Fibroblast of lung (primary cell): ENCODE measurements at places on chromosomes 1 and 21.
A peak's percentile ranks its signal among the peaks of the same experiment; 100 is the strongest.

DNA sequence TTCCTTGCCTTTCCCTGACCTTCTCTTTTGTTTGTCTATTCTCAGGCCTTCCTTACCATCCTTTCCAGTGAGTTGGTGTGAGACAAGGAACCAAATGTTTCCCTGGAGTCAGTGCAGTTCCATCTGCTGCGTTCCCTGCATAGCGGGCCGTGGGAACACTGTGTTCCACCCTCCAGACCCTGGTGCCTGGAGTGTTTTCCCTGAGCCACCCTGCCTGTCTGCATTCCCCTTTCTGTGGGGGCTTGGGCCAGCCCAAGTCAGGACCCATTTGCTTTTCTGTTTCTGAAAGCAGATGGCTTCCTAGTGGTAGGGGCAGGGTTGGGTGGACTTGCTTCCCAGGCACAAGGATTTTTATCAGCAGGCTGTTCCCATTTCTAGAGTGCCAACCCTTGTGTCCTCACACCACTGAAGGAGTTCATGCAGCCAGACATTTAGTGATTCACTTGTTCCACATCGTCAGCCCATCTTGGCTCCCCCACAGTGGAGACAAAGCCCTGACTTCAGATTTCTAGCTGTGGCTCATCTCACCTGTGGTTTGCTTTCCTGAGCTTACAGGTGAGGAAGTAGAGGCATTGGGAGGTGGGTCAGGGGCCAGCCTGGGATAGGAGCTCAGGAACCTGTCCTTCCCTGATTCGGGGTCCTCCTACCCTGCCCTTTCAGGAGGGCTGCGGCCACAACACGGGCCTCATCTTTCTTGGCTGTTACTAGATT lies 14.1 kb upstream of the MYOG start:
- DNase-seq, result no peak

DNA sequence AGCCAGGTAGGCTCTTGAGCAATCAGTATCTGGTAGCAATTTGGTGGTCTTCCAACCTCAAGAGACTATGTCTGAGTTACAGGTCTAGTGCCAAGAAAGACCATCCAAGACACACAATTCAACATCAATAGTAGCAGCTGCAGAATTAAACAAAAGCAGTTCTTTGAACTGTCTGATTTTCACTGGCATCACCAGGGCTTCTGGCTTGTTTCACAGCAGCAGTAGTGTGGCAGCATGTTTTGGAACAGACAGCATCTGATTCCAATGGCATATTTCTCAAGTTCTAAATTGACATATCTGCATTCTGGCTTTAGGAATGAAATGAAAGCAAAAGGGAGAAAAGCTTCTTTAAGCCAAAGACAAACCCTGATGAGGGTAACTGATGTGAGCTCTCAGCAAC lies 334.7 kb upstream of the PRMT6 start:
- peak; percentile 8 for DNase-seq

- peak; percentile 97 for DNase-seq
Measured at GRCh38 chr1:218499011-218499691, 154.0 kb downstream of the TGFB2 start.

DNA sequence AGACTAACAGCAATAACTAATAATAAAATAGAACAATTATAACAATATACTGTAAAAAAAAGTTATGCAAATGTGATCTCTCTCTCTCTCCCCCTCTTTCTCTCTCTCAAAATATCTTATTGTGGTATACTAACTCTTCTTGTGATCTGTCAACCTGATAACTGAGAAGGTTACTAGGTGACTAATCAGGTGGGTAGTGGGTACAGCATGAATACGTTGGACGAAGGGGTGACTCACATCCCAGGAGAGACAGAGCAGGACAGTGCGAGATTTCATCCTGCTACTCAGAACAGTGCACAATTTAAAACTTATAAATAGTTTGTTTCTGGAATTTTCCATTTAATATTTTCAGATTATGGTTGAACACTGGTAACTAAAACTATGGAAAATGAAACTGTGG lies 257.5 kb downstream of the LRRC40 start:
- peak; percentile 20 for DNase-seq

DNA sequence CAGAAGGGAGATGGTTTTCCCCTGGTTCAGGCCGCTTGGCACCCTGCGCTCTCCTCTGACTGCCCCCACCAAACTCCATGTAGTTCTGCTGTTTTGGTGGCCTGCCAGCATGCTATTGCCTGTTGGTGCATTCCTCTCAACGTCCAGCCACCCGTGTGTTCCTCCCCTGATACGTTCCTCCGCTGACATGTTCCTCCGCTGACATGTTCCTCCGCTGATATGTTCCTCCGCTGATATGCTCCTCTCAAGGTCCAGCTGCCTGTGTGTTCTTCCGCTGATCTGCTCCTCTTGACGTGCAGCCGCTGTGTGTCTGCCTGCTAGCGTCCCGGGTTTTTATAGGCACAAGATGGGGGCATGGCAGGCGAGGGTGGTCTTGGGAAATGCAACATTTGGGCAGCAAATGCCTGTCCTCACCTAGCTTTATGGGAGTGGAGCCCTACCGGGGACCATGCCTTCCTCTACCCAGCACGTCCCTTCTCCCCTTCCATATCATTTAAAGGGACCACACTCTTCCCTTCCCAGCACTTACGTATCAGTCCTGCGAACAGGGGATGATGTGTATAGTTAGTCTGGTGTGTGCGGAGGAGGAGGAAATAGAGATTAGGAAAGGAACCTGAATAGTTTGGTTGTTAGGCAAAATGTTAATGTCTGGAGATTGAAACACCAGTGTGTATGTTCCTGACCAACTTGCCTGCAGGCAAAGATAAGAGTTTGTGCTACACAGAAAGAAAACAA lies 40.6 kb upstream of the PLA2G5 start:
- DNase-seq, result no peak

GRCh38 chr1:233024199-233024598 lies 73.8 kb downstream of the NTPCR start:
- no peak for DNase-seq

DNA sequence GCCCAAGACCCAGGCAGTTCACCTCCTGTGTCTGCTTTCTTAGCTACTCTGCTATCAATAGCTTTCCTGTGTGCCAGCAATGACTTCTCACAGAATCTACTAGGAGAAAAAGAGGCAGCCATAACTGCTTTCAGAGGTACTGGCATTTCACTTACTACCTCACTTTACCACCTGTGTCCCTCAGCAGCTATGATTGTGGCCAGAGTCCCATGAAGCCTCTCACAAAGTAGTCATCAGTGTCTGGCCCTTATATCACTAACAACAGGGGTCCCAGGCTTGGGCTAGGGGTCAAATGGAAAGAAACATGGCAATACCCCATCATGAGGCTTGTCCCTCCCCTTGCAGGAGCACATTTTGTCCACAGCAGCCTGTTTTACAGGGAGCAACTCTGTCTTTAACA lies 62.7 kb upstream of the EPS8L3 start:
- DNase-seq, result no peak

DNA sequence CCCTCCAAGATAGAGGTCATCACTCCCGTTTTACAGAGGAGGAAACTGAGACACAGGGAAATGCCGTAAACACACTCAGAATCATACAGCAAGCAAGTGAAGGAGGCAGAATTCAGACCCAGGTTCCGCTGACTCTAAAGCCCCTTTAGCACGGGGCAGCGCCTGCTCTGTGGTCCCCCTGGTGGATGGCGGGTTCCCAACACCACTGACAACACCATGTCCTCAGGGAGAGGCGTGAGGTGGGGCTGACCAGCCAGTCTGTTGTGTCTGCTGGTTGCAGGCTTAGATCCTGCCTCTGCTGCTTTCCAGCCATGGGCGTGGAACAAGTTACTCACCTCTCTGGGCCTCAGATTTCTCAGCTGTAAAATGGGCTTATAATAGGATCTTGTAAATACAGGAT lies 617.3 kb downstream of the MATN1 start:
- DNase-seq, result peak; percentile 28

- no peak for DNase-seq
Measured at GRCh38 chr1:66395202-66396061, 138.5 kb upstream of the SGIP1 start.

DNA sequence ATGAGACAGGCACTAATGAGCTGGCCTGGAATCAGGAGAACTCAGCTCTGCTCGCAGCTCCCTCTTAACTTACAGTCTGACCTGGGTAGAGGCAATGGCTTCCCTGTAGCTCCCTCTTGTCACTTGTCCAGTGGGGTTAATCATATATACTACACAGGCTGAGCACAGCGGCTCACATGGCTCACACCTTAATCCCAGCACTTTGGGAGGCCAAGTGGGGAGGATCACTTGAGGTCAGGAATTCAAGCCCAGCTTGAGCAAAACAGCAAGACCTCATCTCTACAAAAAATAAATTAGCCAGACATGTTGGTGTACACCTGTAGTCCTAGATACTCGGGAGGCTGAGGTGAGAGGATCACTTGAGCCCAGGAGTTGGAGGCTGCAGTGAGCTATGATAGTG lies 4.2 kb downstream of the S100A6 start:
- DNase-seq, result no peak

- no peak for DNase-seq
Measured at GRCh38 chr21:40926238-40926637, 79.3 kb upstream of the DSCAM start.
